ENCODE measurements at places on chromosomes 2 and 18. TPM values are rescaled to one million over a fixed set of nuclear protein-coding genes. Genes with fewer than 3 reads are reported as not detected.

The SLC14A1 gene
- 6.0 TPM for total RNA-seq

The OR6B2 gene
- total RNA-seq = not detected

DNA sequence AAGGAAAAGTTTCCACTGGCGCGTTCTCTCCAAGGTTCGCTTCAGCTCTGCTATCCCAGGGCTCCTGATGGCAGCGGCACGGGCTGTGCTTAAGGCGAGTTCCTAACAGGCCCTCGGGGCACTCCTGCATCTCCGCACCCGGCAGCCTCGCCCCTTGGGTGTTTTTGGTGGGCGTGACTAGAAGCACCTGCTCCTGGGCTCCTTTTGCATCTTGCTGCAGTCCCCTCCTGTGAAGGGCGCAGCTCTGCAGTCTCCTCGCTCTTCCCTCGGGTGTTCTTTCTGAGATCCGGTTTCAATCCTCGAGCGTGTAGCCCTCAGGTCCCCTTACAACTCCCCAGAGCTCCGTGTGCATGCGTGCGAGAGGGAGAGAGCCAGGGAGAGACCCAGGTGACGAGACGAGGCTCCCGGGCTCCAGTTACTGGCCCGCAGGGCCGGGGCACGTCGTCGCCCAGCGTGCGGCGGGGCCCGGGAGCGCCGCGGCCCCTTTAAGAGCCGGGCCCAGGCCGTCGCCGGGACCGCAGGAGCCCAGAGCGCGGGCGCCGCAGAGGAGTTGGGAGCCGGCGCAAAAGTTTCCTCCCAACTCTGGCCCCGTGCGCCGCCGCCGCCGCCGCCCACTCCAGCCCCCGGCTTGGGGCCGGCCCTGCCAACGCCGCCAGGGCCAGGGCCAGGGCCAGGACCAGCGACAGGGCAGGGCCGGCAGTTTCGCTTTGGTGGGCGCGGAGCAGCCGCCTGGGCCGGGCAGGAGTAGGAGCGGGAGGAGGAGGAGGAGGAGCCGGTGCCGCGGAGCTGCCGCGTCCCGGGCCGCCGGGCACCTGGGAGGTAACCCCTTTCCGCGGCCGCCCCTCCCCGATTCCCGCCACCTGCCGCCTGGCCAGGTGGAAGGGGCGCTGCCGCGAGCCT is at the start of gene PARD3B:
PARD3B (plus strand) TSS at position 515 of the 900 bp plus-strand sequence. CDS start 525 bp downstream, outside the sequence.
- DNase-seq = peak; percentile 47

GRCh38 chr2:23696752-23697045 is 230.2 kb downstream of the ATAD2B start:
- no peak for DNase-seq

The ZDBF2 gene
- total RNA-seq = 15.2 TPM

The NCKAP1 gene
- total RNA-seq = 9.3 TPM

The IL1R2 gene
- total RNA-seq = 11.0 TPM

GRCh38 chr2:203893401-203893800 is 25.8 kb downstream of the CTLA4 start:
- no peak for DNase-seq

GRCh38 chr18:57859314-57859713 is 56.2 kb upstream of the ATP8B1 start:
- peak; percentile 7 for DNase-seq

The GMPPA gene
- 39.4 TPM for total RNA-seq

DNA sequence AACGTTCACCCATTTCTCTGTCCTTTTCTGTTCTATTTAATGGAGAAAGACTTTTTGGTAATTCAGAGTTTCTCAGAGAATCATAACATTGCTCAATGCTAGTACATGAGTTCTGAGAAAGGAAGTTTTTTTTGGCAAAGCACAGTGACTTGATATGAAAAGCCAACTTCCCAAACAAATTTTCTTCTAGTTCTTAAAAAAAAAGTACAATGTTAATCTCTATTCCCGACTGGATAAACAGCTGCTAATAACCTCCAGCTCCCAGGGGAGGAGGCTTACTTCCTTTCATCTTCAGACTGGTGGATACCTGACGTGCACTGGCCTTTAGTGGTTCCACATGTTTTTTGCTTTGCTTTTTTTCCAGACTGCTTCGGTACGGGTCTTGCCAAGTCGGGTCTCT is 284.6 kb upstream of the CCDC68 start:
- DNase-seq = no peak

The CNTNAP5 gene
- not detected for total RNA-seq
